ENCODE measurements at places on chromosomes 5 and 9.

DNA sequence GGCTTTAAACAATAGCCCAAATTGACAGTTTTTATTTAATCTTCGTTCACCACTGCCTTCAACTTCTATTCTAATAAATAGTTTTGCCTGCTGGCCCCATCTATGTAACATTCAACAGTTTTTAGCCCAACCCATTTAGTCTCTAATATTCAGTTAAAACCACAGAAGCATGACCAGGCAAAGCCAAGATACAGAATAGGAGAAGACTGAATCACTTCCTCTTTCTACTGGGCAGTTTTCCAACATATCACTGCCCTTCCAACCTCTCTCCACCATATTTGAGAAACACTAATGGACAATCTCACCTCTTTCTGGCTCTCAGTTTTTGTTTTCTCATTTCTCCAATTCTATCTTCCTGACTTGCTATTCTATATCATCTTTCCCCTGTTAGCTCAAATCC, 352.9 kb downstream of the DNAH5 start:
- peak; percentile 51 for DNase-seq

DNA sequence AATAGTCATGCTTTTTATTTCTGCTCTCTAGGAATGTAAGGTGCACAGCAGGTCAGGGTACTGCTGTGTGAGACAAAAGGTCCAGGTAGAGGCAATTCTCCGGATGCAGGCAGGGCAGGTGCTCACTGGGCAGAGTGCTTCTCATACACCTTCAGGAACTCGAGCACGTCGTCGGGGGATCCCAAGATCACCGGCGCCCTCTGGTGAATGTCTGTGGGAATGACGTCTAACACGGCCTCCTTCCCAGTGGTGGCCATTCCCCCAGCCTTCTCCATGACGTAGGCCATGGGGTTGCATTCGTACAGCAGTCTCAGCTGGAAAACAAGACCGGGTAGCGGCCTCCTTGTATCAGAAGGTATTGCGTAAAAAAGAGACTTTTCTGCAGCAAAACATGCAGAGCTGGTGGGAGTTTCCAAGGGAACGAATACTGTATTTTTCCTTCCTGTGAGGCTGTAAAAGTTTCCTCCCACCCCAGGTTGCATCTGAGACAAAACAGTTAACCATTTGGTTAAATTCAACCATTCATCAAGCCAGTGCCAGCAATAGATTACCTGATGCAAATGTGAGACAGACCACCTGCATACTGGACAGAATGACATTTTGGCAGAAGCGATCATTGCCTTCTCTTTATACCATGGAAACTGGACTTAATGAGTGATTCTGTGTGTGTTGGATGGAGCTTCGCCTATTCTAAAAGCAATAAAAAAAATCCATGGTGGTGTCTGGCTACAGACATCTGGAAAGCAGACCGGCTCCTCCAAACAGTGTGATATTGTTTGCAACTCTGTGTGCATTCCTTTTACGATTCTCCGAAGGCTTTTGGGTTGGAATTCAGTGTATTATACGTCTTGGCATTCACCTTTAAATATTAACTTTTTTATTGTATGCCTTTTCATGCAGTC, 9.9 kb upstream of the FBP2 start:
- DNase-seq, result peak; percentile 80

- DNase-seq, result no peak
Observed at GRCh38 chr5:80161165-80161564, 94.7 kb downstream of the SERINC5 start.

- DNase-seq, result no peak
Observed at GRCh38 chr5:105952875-105953274, 1717.9 kb downstream of the EFNA5 start.

DNA sequence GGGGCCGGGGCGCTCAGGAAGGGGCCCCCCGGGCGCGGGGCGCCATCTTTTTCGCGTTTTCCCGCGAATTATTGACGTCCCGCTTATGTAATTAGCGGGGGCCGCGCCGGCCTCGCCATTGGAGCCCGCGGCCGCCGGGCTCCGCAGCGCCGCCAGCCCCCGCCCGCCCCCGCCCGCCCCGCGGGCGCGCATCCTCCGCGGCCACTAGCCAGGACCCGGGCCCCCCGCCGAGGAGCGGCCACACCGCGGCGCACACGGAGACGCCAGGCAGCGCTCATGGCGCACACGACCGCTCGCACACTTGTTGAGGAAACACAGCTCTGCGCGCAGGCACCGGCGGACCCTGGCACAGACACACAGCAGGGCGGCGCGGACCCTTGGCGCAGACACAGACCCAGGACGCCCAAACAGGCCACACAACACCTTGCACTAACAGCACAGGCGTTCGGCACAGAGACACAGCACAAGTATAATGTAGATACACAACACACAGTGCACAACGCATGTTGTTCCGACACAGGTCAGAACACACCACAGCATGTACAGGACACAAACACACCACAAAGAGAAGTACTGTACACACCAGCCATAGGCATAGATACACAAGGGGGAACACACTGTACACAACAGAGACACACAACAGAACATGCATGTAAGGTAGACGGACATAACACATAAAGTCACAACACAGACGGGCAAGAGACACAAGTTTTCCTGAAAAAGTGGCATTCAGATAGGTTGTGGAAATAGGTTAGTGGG, 467 bp upstream of the PHF19 start:
- DNase-seq, result peak; percentile 42

DNA sequence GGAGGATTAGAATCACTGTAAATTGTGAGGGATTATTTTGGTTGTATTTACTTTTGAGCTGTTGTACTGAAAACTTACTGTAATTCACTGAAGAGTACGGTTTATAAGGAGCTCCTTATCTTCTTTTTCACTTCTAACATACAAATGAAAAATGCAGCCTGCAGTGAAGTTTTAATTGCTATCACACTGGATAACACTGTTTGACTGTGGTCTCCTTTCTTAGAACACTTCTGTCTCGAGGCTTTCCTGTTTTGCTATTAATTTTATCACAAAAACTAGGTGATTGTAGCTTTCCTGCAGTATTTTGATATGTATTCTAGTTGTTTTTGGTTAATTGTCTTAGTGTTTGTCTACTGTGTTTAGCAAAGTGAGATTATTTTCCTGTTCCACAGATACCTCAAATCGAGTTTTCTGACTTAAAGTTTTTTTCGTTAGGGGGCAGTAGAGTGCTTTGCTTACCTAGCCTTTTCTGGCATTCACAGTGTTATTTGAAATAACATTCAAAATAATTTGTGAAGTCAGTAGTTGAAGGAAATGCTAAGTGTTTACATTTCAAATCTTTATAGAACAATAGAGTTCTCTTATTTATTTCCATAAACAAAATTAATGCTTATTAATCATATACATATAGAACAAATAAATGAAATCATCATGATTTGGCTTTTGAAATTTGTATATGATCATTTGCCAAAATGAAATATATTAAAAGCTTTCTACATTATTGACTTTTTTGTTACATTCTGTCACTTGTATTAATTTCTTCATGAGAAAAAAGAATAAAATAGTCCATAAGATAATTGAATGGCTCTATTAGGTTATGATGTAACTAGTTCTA, 52.9 kb downstream of the COMMD10 start:
- DNase-seq, result peak; percentile 64

GRCh38 chr9:106745457-106745856, 117.5 kb upstream of the ZNF462 start:
- DNase-seq, result no peak

DNA sequence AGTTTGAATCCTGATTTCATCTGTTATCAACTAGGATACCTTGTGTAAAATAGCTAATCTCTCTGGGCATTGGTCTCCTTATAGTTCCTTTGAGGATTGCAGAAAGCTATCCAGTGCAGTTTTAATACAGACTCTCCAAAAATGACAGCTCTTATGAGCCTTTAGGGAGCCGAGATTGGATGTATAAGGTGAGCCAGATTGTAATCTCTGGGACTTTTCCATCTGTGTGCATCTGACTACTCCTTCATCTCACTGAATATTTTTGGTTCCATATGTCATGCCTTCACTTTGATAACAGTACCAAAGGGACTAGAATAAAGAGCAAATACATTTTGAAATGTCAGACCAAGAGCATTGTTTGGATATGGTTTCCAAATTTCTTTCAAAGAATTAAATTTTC, 367.2 kb downstream of the TMEM232 start:
- no peak for DNase-seq

DNA sequence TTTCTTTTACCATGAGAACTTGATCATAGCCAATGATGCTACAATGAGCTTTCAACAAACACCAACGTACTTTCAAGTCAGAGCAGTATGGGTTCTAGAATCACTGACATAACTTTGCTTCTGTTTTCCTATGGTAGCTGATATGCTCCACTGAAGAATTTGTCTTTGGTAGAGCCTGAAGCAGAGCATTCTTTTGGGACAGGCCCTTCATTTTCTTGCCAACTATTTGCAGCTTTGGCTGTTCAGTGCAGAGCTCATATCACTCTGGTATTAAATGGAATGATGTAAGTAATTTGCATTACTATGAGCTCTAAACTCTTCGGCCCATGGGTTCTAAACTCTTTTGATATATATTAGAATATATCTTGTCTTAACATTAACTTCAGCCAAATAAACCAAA, 51.8 kb upstream of the APC start:
- DNase-seq, result no peak

DNA sequence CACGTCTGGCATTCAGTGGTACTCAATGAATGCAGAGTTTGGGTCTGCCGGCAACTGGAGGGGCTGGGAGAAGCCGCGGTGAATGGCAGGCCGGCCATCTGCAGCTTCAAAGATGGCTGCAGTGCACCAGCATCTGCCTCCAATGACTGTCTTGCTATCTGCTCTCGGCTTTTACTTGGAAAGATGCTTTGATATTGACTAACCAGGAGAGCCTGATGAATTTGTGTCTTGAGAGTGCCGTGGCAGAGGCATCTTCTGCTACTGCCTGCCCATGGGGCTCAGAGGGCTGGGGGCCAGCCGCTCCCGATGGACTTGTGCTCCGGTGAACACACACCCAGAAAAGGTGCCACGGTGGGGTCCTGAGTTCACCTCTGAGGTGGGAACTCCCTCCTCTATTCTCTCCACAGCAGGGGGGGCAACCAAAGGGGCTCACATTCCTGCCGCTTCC, 164.5 kb downstream of the COL23A1 start:
- no peak for DNase-seq

DNA sequence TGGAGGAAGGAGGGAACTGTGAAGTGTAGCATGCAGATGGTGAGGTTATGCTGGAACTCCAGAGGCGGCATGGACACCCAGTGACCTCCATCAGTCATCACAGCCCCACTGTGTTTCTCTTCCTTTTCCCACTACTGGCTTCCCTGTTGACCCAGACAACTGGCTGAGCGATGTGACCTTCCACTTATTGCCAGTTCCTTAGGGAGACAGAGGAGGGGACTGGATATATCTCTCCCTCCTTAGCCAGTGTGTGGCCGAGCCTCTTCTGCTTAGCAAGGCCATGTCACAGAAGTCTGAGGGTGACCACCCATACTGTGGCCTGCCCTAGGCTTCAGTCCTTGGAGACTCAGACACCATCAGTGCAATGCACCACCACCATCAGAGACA, 3.0 kb upstream of the PHYKPL start:
- DNase-seq, result no peak

- DNase-seq, result no peak
Observed at GRCh38 chr9:103894184-103894583, 199.9 kb upstream of the SMC2 start.

DNA sequence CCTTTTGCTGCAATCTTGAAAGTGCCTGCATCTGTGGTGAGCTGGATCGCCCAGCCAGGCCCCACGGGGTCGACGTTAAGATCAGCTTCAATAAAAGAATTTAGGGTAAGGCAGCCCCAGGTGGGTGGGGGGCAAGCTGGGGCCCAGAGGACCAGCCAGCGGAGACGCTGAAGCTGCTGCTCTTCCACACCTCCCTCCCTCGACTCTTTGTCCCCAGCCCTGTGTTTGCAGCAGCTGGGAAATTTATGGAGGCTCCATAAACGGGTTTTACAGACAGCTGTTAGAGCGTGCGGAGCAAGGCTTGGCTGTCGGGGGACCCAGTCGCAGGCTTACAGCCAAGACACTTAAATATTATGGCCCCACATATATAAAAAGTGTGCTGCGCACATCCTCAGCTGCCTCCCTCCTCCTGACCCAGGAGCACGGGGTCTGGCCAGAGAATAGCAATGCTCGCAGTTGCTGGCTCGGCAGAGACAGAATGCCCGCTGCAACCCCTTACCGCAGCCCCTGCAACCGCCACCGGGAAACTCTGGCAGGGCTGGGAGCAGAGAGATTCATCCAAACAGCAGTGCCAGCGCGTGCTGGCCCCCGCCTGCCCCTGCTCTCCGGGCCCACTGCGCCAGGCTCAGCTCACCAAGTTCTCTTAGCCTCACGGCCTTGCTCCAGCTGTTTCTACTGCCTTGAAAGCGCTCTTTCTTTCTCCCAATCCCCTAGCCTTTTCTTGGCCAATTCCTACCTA, 28.4 kb upstream of the MVB12B start:
- no peak for DNase-seq

GRCh38 chr5:107807431-107807830, 136.7 kb upstream of the EFNA5 start:
- no peak for DNase-seq

- no peak for DNase-seq
Observed at GRCh38 chr5:166251786-166252185, 2039.7 kb upstream of the WWC1 start.

GRCh38 chr5:119393746-119394145, 37.9 kb downstream of the TNFAIP8 start:
- no peak for DNase-seq

GRCh38 chr9:114091711-114092110, 7.4 kb downstream of the KIF12 start:
- DNase-seq, result no peak

GRCh38 chr9:35871545-35871944, 1.3 kb upstream of the OR13J1 start:
- no peak for DNase-seq

DNA sequence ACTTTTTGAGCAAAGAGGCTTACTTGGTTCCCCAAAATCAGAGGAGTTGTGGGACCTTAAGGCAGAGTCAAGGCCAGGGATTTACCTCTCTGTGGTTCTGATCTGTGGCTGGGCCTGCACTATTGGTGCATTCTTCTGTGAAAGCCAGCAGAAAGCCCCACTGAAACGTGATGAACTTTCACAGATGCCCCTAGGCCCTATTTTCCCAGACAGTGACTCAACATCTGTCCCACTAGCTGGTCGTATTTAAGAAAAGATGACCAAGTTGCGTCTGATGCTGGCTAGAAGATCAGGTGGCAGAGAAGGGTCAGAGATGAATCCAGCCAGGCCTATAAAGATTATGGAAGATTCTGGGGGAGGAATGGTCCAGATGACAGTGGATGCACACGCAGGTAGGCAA, 153.1 kb downstream of the ACTL7B start:
- no peak for DNase-seq

GRCh38 chr5:176530983-176531901, 6.0 kb downstream of the RNF44 start:
- no peak for DNase-seq

DNA sequence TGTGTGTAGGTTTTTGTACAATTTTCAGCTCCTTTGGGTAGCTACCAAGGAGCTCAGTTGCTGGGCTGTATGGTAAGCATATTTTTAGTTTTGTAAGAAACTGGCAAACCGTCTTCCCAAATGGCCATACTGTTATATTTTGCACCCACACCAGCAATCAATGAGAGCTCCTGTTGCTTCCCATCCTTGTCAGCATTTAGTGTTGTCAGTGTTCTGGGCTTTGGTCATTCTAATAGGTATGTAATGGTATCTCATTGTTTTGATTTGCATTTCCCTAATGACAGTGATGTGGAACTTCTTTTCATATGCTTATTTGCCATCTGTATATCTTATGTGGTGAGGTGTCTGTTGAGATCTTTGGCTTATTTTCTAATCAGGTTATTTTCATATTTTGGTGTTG, 320.1 kb downstream of the MLLT3 start:
- DNase-seq, result no peak

GRCh38 chr5:4533457-4534105, 606.5 kb upstream of the ADAMTS16 start:
- no peak for DNase-seq

GRCh38 chr9:106218854-106219253, 524.5 kb downstream of the TMEM38B start:
- no peak for DNase-seq
